Hippocampal formation (tissue), 2 donors: ENCODE measurements at places on chromosomes 5 and 9.

DNA sequence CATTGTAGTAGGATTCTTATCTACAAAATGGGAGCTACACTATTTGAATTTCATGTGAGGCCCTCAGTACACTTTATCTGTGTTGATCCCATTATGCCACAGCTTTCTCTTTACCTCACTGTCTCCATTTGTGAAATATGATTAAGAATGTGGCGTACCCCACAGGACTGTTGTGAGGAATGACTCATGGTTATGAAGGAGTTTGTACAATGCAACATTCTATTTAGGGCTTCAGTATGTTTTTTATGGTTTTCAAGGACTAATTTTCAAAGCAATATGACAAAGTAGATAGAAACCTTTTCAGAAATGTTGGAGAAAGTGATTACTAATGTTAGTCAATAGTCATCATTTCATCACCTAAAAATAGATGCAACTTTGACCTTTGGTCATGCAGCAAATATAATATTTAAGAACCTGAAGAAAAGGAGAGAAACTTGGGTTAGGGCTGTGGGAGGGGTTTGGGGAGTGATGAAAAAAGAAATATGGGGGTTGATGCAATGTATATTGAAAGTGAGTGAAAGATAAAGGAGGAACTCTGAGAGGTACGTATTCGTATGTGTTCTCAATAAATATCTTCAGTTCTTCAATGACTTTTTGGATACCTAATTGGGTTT is 53.7 kb upstream of the PIP5K1B start:
- no peak for DNase-seq

DNA sequence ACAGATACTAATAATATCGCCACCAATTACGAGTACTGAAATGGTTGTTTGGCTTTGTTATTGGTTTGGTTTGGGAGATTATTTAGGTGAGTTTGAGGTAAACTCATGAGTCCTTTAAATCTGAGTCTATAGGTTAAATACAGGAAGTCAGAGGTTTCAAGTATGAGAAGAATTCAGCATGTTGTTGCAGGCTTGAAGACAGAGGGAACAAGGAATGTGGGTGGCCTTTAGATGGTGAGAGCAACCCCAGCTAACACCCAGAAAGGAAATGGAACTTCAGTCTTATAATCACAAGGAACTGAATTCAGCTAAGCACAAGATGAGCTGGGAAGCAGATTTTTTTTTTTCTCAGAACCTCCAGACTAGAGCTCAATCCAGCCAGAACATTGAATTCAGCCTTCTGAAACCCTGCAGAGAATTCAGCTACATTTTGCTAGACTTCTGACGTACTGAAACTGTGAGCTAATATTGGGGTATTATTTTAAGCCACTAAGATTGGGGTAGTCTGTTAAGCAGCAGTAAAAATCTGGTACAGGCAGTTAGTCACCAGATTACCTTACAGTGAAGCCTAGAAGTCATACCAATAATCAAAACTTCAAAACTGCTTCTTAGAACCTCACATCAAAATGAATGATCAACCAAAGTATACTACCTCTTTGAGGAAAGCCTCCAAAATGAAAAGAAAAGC is 216.0 kb upstream of the PUM3 start:
- no peak for DNase-seq

- DNase-seq: no peak
Measured at GRCh38 chr9:137447722-137448601, 6.8 kb upstream of the ENTPD8 start.

DNA sequence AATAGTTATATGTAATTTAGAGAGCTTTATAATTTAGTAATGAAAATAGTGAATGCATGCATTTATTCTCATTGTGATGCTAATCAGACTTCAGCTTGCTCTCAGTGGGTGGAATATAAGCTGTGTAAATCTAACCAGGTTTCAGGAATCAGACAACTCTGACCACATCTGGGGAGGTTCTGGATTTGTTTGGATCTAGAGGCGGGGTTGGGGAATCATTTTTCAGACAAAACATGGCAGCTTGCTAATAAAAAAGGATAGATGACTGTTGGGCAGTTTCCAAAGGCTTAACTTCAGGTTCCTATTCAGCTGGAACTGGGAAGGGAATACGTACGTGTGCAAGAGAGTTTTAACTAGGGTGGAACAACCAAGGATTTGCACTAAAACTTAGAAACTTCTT is 43.2 kb upstream of the MAMDC2 start:
- DNase-seq: no peak

- no peak for DNase-seq
Measured at GRCh38 chr5:87151547-87151946, 116.1 kb upstream of the RASA1 start.
